ENCODE measurements at places on chromosomes 13 and 19.

- peak; percentile 52 for DNase-seq
Observed at GRCh38 chr19:6800991-6801484, 28.5 kb downstream of the VAV1 start.

GRCh38 chr19:18710996-18711751 is 27.7 kb downstream of the CRTC1 start:
- DNase-seq, result no peak

GRCh38 chr19:56837492-56838023 is 3.0 kb downstream of the PEG3 start:
- no peak for DNase-seq

DNA sequence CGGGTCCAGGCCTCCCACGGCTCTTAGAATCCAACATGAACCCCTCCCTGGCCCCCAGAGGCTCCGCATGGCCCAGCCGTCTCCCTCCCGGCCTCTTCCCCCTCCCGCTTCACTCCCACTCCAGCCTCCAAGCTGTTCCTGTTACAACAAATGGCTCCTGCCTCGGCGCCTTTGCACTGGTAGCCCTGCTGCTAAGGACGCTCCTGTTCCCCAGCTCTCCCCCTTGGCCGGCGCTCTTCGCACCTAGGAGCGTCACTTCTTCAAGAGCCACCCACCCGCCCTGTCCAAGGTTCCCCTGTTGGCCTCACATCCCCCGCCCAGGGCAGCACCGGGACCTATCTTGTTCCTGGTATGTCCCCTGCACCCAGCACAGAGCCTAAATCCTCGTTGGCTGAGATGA is 9.4 kb downstream of the CCDC124 start:
- no peak for DNase-seq

DNA sequence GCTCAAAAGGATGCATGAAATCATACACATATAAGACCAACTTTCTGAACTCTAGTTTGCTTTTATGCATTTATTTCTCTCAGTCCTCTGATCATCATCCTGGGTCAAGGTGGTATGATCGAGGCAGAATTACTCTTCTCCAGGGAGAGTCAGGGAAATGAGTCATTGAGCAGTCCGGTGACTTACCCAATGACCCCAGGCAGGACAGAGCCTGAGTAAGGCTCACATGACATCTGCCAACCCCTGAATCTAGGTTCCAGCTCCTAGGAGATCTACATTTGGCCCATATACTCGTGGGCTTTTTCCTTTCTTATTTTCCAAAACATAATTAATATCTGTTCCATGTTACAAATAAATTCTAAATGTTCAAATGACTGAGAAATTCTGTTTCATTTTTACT is 502.3 kb downstream of the FOXO1 start:
- DNase-seq, result no peak

- no peak for DNase-seq
Observed at GRCh38 chr19:47658431-47659348, 49.8 kb downstream of the BICRA start.

GRCh38 chr19:38488096-38488495 is 54.6 kb downstream of the RYR1 start:
- no peak for DNase-seq

- DNase-seq, result no peak
Observed at GRCh38 chr19:23699521-23699860, 12.5 kb upstream of the ZNF675 start.

DNA sequence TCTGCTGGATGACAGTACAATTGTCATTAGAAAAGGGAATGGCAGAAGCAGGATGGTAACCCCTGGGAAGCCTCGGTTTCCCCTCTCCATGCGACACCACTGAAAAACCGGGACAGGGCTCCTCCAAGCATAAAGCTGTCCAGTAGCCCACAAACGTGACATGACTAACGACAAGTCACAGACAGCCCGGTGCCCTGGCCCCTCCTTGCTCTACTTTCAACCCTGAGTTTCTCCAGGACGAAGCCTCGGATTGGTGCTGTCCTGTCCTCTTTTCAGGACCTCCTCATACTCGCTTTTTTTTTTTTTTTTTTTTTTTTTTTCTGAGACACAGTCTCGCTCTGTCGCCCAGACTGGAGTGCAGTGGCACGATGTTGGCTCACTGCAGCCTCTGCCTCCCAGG is 16.3 kb downstream of the DPP9 start:
- no peak for DNase-seq

DNA sequence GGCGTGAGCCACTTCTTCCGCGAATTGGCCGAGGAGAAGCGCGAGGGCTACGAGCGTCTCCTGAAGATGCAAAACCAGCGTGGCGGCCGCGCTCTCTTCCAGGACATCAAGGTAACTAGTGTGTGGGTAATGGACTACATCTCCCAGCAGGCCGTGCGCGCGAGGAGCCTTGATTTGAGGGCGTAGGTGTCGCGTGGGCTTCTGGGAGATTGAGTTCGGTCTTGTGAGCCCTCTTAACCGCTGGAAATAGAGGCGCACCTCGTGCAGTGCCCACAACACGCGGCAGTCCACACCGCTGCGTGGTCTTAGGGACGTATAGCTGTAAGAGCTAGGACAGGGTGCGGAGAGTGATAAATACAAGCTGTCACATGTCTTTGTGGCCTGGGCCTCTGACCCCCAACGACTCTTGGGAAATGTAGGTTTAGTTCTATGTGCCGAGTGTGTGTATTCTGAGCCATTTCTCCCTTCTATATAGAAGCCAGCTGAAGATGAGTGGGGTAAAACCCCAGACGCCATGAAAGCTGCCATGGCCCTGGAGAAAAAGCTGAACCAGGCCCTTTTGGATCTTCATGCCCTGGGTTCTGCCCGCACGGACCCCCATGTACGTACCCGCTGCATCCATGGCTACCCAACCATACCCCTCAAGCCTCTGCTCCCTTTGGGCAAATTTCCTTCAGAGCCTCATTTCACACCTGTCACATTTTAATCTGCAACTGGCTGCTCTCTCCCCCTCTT is 864 bp downstream of the FTL start:
- DNase-seq, result peak; percentile 93

All from activated naive CD4-positive, alpha-beta T cell treated with anti-CD3 and anti-CD28 coated beads for 36 hours (primary cell).